ENCODE measurements at places on chromosomes 12 and 14.

DNA sequence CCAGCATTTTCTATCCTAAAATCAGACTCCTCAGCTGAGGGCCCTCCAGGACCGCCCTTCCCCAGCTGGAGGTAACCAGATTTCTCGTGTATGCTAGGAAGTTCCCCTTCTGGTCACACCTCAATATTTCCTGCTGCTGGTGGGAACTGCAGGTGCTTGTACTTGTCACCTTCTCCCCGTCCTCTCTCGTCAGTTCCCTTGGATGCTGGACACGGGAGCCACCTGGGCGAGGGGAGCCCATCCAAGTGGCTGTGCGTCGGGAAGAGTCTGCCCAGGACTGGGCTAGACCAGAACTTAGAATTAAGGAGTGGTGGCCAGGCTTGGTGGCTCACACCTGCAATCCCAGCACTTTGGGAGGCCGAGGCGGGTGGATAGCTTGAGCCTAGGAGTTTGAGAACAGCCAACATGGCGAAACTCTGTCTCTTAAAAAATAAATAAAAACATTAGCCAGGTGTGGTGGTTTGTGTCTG, 23.2 kb upstream of the KIF26A start:
- DNase-seq: no peak

DNA sequence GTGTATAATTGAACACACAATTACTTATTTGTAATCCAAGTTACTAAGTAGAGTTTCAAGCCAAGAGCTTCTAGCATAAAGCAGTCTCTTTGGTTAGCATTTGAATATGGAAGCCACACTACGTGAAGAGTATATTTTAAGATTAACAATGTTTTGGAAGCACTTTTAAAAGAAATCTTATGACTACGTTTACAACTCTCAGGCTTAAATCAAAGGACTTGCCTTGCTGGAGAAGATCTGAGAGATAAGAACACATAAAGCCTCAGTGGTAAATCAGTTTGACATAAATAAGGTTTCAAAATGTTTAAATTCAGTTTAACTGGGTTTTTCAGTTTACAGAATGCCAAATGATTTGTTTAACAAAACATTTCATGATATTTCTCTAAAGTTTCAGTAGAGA, 161.9 kb upstream of the PDE3A start:
- no peak for DNase-seq

DNA sequence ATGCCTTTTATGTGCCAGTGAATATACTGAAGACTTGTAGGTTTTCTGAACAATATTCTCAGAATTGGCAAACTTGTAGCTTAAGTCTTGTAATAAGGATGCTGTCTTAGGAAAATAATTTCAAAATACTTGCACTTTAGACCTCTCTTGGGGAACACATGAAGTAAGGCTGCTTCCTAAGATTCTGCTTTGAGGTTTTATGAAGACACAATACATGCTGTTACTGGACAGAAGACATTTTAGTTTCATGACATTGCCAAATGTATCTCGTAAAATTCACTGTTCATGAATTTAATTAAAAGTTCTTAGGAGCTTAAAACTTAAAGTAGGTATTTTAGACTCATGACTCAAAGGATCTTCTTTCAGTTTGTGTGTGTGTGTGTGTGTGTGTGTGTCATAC, 80.7 kb downstream of the RAD51B start:
- DNase-seq: no peak

DNA sequence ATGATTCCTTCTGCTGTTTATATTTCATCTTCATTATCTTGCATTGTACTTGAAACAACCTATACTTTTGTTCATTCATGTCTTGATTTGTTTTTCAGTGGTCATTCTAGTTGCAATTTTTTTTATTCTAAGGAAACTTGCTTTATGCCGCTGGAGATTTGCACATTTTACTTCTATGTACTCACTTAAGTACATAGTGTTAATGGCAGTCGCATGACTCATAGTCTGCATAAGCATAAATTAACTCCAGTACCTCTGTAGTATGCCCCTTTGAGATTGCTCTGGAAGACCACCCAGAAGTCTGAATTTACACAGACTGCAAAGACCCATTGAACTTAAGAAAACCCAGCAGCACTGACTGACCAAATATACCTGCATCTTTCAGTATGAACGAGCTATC, 77.0 kb downstream of the MSRB3 start:
- DNase-seq: no peak

DNA sequence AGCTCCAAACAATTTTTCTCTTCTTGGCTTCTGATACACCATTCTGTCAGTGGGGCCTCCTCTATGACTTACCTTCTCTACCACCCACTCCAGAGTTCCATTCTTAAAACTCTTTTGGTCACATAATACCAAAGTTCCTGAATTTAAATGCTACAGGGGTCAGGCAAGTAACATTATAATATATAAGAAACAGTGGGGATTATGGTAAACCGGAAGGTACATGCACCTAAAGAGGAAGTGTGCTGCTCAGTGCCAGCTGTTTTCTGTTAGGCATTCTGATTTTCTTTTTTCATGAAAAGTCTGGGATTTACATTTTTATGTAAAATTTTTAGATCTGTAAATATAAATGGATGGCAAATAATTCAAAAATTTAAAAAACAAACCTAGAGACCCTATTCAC, 39.9 kb downstream of the SOS2 start:
- no peak for DNase-seq

DNA sequence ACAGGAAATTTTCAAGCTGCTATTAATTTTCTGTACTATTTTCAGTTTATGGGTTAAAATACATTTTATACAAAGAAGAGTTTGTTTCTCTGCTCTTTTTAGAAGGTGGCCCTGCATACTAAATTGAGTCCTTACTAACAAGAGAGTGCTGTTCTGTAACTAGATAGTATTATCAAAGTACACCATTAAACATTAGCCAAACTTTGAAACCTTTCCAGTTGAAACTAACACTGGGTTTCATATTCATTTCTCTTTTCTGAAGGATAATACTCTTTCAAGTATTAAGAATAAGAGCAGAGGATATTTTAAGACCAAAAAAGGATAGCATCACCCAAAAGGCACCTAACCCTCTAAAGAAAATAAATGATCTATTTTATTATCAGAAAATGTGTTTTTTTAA, 47.2 kb downstream of the PEBP1 start:
- DNase-seq: no peak

GRCh38 chr14:100403105-100403504, 80.0 kb downstream of the SLC25A47 start:
- no peak for DNase-seq

- DNase-seq: no peak
Measured at GRCh38 chr12:105001476-105001875, 15.4 kb downstream of the NOPCHAP1 start.

DNA sequence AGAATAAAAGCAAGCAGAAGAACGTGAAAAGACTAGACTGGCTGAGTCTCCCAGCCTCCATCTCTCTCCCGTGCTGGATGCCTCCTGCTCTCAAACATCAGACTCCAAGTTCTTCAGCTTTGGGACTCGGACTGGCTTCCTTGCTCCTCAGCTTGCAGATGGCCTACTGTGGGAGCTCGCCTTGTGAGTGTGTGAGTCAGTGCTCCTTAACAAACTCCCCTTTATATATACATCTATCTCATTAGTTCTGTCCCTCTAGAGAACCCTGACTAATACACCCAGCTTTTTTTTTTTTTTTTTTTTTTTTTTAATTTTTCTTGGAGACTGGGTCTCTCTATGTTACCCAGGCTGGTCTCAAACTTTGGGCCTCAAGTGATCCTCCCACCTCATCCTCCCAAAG, 46.9 kb downstream of the ACTN1 start:
- no peak for DNase-seq

DNA sequence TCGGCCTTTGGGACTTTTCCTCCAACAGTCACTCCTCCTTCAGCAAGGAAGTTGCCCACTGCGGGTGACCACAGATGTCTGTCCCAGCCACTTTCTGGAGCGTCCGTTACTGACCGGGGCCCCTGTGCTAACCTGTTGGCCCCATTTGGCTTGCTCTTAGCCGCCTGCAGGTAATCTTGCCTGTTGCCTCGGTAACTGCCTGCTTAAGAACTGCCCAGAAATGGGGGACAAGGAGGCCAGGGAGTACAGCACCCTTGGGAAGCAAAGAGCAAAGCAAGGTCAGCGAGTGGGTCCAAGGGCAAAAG, 338.8 kb upstream of the SFSWAP start:
- no peak for DNase-seq

All from CD8-positive, alpha-beta T cell (primary cell).